ENCODE measurements at places on chromosomes 1 and 21.

DNA sequence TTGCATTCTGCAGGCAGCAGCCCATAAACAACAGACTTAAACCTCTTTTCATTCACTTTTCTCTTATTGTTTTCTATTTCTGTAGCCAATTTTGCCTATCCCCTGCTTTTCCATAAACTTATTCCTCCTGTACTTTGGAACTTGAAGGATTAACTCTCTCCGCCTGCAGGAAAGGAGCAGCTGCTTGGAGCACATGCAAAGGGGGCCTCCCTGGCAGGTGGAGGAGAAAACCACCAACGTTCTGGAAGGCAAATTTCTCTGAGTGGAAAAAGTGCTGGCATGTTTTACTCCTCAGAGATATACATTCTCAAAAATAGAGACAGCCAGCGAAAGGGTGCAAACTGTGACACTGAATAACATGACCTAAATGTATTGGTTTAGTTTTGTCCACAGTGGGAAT, 33.6 kb downstream of the RGS21 start:
- DNase-seq = no peak

DNA sequence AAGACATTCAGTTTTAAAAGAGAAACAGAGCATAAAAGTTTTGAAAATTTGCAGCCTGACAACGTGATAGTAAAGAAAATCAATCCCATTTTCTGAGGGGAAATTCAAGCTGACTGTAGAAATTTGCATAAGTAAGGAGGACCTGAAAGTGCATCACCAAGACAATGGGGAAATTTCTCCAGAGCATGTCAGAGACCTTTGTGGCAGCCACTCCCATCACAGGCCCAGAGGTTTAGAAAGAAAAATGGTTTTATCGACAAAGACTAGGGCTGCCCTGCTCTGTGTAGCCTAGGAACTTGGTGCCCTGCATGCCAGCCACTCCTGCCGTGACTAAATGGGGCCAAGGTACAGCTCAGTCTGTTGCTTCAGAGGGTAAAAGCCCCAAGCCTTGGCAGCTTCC, 1640.2 kb upstream of the PRMT6 start:
- DNase-seq = no peak

GRCh38 chr1:68346188-68346808, 103.5 kb downstream of the RPE65 start:
- DNase-seq = no peak

GRCh38 chr1:37478890-37479254, 4.5 kb downstream of the ZC3H12A start:
- DNase-seq = no peak

DNA sequence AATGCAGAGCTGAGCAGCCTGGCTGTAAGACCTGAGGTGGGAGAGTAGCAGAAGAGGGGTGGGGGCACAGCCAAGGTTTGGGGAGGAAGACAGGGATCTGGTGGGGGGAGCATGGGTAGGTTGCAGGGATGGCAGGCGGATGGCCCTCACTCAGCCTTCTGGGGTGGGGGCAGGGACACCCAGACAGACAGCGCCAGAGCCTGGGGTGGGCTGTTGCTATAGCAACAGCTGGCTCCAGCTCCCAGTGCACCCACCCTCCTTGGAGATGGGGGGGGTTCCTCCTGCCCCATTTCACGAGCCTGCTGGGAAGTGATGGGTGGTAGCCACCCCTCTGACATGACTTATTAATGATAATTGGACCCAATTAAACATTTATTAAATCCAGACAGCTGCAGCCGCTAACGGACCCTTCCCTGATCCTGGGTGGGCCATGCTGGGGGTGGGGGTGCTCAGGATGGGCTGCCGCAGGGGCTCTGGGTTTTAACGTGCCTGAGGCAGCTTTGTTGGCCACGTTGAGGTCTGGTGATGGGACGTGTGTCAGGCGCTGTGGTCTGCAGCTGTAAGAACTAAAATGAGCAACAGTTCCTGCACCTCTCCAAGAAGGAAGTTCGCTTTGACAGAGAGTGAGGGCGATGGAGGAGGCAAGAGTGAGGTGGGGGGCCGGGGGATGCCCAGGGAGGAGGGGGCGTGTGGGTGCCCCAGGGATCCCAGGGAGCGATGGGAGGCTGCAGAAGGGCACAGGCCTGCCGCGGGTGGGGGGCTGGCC, 19.4 kb downstream of the AGRN start:
- no peak for DNase-seq

Data from activated CD8-positive, alpha-beta memory T cell treated with anti-CD3 and anti-CD28 coated beads for 1 hour (primary cell).